ENCODE measurements at places on chromosomes 5 and 9.

GRCh38 chr9:112044186-112044585, 130.9 kb downstream of the SUSD1 start:
- DNase-seq, result no peak

GRCh38 chr5:42612750-42613366, 143.8 kb upstream of the CCDC152 start:
- DNase-seq, result peak; percentile 57

DNA sequence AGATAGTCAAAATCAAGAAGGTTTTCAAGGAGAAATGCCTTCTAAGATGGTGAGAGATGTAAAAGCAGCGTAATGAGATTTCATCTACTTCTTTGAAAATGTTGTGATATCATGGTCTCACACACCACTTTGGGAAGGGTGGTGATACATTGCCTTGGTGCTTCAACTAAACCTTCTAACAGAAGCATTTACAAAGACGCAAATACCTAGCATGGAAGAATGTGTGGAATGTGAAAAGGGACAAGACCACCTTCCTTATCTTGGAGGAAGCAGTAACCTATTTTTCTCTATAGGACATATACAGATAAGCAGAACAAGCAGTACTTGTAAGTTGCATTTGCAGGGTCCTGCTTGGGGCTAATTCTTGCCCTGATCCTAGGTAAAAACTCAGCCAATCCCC, 38.8 kb downstream of the PCA3 start:
- no peak for DNase-seq

GRCh38 chr5:160442824-160443431, 21.3 kb downstream of the PTTG1 start:
- DNase-seq, result no peak

DNA sequence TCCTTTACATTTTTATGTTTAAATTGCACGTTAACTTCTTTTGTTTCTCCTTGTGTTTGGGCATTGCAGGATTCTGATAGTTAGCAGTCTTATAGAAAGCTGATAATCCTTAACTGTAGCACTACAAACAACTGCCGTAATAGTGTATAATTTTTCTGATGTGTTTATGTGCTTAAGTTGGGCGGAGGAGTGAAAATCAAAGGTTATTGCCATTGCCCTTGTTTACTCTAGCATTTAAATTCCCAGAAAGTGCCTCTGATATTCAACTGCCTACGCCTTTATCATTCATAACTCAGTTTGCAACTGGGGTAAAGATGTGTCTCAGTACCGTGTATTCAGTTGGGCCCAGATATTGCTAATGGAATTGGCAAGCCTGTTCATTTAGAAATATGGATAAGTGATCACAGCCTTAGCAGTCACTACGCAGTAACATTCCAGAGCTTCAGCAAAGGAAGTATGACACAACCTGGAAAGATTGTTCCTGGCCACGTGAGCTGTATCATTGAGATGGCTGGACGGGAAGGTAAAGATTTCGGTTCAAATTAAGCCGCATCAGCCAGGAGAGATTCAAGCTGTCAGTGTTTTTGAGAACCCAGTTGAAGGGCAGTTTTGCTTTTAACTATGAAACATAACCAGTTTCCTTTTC, 28.1 kb upstream of the LRRTM2 start:
- peak; percentile 38 for DNase-seq

- DNase-seq, result peak; percentile 15
Measured at GRCh38 chr5:64628901-64629300, 61.4 kb upstream of the SHISAL2B start.

DNA sequence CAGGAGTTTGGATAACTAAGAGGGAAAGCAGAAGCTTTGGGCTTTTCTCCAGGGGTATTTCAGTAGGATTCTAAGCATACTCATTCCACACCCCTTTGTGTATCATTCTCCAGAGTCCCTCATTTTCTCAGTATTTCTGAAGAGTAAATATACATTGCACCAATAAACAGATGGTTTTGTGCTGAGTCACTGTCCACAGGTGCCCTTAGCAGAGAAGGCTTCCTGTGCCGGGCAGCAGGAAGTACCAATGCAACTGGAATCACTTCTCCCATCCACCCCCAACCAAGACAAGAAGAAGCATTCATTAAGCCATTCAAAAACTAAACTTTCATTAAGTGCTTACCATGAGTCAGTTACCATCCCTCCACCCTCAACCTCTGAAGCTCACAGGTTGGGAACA, 3.6 kb upstream of the CCNJL start:
- DNase-seq, result peak; percentile 57

DNA sequence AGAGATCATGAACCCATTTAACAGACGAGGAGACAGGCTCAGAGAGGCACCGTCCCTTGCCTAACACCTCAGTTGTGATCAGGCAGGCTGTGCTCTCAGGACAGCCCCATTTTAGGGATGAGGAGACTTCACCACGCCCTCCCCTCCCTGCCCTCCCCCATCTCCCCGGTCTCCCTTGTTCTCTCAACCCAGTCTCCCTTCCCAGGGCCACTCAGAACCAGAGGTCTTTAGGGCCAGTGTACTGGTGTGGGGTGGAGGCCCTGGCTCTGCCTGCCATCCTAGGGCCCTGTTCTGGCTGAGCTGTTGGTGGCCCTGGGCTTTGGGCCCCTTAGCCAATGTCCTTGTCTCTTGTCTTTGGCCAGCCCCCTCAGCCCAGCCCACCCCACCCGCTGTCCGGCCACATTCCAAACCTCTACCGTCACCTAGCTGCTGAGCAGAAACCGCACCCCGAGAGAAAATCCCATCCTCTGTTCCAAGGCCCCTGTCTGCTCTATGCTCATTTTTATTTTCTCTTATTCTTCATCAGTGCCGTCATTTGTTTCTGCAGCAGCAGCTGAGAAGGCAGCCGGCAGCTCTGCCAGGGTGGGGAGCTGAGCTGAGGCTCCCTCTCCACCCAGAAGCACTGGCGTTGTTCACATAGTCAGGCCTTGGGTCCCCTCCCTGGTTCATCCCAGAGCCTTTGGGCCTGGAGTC, 33.9 kb downstream of the OLFML2A start:
- peak; percentile 81 for DNase-seq

DNA sequence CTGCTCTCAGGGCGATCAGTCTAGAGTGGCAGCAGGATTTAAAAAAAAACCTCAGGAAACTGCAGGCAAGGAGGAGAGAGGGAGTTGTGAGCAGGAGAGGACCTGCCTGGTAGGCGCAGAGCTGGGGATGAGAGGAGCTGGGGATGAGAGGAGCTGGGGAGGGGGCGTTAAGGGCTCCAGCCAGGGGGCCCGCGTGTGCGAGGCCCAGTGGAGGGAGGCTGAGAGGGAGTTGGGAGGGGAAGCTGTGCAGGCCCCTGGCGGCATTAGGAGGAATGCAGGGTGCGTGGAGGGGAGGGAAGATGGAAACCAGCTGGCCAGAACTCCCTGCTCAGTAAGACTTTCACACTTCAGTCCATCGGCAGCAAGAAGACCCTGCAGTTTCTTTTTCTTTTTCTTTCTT, 45.2 kb upstream of the HMCN2 start:
- peak; percentile 43 for DNase-seq

- DNase-seq, result peak; percentile 28
Measured at GRCh38 chr9:109771796-109772531, 8.0 kb upstream of the PALM2AKAP2 start.

- no peak for DNase-seq
Measured at GRCh38 chr5:604391-604831, 7.7 kb upstream of the CEP72 start.

DNA sequence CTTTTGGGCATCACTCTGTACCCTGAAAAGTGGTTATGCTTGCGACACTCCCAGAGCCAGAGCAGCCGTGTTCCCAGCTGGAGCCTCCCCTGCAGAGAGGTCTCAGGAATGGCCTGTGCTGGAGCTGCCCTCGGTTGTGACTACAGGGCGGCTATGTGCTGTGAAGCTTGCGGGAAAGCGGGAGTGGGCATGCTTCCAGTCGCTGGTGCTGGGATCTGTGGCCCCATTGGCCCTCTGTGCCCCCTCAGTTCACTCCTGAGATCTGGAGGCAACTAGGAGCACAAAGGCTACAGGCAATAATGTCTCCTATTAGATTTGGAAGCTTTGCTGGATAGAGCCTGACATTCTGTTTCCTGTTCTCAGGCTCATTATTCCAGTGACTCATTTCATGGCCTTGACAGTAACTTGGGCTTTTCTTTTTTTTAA, 56.9 kb downstream of the GPR107 start:
- peak; percentile 56 for DNase-seq

GRCh38 chr9:122991370-122991830, 42.1 kb upstream of the GPR21 start:
- DNase-seq, result peak; percentile 96

GRCh38 chr5:18495157-18495556, 860.9 kb downstream of the TAF11L14 start:
- no peak for DNase-seq

GRCh38 chr5:73918791-73919221, 292.8 kb downstream of the ARHGEF28 start:
- DNase-seq, result no peak

DNA sequence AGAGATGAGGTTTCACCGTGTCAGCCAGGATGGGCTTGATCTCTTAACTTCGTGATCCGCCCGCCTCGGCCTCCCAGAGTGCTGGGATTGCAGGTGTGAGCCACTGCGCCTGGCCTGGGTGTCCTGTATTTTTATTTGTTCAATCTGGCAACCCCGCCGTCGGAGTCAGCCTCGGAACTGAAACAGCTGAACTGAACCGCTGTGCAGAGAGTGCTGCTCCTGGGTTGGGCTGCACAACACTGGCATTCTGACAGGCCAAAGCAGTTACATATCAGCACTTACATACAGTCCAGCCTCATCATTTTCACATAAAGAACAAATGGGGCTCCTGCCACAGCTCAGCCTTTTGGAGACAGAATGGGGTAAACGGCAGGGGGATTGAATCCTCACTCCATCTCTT, 185.6 kb downstream of the C9orf50 start:
- DNase-seq, result no peak

DNA sequence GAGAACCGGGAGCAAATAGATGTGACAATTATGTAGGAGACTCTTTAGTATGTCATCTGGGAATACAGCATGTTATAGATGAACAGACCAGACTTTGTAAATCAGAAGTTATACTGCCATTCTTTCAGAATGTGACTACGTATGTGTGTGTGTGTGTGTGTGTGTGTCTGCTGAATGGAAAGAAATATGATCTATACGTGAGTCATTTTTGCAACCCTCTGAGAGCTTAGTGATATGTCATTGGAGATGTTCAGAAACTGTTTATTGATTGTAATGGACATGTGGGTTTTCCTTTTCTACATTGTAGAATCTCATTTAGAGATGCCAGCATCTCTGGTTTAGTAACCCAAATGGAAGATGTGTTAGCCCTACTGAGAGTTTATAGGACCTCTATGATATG, 731.5 kb downstream of the TLE1 start:
- DNase-seq, result no peak

DNA sequence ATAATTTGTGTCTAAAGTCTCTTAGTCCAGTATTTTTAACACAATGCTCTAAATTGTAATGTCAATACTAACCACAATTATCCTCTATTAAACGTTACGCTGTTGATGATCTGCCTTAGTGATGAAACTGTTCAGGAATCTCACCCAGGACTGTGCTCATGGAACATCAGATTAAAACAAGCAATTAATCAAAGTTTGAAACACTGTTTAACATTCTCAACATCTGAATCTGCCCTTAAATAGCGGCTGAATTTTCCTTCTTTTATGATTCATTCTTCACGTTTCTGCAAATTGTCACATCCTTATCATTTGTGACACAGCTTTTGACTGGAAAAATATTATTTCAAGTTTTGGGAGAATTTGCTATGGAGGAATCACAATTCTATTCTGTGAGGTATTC, 113.8 kb downstream of the MARCHF11 start:
- no peak for DNase-seq

DNA sequence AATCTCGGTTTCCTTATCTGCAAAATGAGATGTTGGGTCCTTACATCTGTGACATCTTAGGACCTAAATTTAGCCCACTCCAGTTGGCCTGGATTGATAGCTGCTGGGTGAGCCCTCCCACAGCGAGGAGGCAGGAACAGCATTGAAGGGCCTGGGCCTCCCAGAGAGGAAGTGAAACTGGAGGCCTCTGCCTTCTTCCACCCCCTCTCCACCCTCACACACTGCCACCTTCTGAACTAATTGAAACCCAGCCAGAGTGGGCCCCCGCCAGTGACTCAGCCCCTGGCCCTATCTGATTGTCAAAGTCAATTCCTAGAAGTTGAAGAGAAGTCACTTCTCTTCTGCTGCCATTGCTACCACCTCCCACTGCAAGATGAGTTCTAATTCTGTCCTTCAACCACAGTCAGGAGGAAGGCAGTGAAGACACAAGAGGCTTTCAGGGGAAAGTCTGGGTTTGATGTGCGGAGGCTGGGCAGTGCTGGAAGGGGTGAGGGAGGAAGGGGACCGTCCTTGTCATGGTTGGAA, 55.2 kb upstream of the NEK6 start:
- DNase-seq, result no peak

- DNase-seq, result no peak
Measured at GRCh38 chr5:149260761-149261160, 10.9 kb upstream of the AFAP1L1 start.

DNA sequence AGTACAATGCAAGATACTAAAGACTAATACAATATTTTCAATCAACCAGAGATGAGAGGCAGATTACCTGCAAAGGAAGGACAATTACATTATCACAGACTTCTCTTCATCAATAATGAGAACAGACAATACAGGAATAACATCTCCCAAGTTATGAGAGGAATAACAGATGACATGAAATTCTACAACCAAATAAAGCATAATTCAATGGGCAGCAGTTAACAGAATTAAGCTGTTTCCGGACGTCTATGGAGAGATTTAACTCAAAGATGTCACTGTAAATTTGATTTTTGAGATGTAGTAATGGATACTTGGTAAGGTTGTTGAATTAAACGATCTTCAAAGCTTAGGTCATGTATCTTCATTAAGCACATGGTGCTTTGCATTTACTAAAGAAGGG, 19.8 kb upstream of the PARP8 start:
- DNase-seq, result no peak

DNA sequence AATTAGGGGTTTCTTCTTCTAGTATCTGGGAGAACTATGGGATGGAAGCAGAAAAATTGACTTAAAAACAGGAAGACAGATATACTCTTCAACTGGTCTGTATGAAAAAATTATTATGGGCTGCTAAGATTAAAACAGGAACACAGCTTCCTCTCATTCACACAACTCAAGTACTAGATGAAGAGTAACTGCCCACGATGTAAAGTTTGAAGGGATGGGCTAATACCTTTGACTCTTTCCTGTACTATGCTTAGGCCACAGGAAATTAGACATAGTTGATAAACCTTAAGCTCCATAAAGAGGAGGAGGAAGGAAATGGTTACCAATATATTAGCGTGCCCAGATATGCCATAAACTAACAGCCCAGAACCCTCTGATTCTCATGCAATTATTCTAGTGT, 88.6 kb downstream of the ANKRD31 start:
- DNase-seq, result no peak

- DNase-seq, result no peak
Measured at GRCh38 chr9:99093492-99093791, 11.5 kb upstream of the TGFBR1 start.

GRCh38 chr5:141657404-141657803, 6.2 kb upstream of the FCHSD1 start:
- no peak for DNase-seq
